ENCODE measurements at places on chromosomes 7 and 10.

DNA sequence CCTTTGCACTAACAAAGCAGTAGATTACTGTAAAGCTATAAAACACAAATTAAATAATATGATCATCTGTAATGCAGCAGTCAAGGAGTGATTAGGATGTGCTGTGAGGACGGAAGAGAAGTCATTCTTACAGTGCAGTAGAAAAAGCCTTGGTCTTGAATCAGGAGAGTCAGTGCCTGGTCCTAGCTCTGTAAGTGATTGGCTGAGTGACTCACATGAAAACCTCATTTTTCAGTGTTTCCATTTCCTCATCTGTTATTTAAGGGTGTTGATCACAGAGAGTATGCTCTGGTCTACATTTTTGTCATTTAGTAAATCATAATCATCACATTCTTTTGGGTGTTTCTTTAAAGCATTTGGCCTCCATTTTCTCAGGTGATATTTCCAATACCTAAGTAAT, 717.8 kb downstream of the LRMDA start:
- DNase-seq: peak; percentile 1

DNA sequence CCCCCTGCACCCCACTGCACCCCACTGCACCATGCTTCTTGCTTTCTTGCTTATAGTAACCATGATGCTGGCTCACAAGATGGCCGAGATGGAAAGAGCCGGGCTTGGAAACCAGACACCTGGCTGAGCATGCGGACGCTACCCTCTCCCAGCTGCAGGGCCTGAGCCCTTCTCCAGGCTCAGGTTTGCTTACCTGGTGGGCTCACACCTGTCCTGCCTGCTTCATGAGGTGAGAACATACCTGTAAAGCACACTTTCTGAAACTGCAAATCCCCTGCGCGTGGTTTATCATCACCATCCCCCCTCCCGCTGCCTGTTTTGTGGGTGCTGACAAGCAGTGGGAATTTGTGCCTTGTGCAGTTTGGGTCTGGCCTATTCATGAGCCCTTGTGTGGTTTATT, 302.7 kb downstream of the GLRX3 start:
- no peak for DNase-seq

DNA sequence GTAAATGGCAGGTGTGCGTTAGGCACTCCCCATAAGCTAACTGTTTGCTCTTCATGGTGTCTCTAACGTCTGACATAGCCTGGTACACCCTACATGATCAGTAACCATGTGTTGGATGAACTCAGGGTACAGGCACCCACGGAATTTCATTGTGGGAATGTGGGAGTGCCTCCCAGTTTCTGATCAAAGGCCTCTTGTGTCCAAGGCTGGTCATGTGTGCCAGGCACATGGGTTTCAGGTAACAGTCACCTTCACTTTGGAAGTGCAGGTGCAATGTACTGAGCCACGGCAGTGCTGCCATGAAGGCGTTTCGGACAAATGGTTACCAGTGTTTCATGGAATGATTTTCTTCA, 298.3 kb downstream of the DNAJB6 start:
- no peak for DNase-seq

DNA sequence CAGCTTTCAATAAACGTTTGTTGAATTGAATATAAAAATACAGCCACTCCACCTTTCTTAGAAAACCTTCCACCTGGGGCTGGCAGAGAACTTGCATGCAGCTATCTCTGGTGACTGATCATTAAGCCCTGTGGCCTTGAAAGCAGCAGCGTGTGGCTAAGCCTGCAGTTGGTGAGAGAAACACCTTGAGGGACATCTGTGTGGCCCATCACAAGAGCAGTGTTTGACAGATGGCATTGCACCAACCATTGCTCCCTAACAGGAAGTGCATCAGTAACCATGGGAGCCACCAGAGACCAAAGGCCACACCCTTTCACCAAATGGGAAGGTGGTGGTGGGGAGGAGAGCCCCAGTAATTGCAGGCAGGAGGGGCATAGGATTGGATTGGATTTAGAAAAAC, 22.4 kb downstream of the RHOBTB1 start:
- DNase-seq: no peak

DNA sequence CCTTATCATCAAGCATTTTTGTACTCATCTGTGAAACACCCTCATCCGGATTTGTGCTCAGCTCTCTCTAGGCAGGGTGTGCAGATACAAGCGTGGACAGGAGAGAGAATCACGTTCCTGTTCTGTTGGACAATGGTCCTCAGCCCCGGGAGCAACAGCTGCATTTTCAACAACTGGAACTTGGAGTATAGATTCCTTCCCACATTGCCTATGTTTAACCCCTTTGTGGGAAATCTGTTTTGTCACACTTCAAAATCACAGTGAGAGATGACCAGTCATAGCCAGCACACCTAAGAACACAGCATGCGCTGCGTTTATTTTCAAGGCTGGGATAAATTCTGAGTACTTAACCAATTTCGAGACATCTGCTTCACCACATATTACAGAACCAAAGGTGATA, 32.5 kb downstream of the MAP3K8 start:
- no peak for DNase-seq

GRCh38 chr10:36383349-36383748, 741.3 kb upstream of the FZD8 start:
- DNase-seq: no peak

DNA sequence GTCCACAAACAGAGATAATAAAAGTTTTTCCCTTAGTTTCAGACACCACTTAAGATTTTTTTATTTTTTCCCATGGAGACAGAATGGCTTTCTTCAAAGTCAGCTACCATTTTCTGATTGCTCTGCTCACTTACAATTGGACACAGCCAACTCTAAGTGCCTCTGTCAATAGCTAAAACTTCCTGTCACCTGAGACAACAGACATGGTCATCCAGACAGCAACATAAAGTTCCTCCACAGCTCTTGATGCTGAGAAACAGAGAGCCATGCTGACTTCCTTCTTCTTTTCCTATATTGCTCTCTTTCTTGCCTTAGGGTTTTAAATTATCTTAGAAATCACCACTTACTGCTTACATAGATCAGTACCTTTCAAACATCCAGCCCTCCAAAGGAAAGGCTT, 12.0 kb downstream of the ZNF800 start:
- DNase-seq: no peak

DNA sequence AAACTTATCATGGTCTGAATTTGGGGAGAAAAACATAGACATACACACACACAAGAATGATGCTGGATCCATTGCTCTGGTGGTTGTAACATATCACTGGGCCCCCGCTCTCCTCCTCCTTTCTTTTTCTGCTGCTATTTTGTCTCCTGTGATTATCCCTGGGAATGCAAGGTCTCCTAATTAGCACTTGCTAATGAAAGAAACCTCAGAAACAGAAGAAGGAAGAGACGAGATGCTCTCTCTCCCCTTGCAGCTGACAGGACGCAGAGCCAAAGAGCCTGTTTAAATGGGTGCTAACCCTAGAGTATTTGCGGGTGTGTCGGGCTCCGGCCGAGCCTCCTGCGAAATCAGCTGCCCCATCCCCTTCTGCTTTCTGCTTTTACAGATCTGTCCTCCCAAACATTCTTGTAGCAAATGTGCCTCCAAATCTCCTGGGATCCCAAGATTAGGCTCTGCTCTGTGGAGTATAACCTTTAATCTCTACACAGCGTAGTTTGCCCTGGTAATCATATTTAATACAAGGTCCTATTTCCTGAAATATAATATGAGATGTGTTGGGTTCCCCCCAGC, 81.5 kb downstream of the FRMPD2 start:
- no peak for DNase-seq

DNA sequence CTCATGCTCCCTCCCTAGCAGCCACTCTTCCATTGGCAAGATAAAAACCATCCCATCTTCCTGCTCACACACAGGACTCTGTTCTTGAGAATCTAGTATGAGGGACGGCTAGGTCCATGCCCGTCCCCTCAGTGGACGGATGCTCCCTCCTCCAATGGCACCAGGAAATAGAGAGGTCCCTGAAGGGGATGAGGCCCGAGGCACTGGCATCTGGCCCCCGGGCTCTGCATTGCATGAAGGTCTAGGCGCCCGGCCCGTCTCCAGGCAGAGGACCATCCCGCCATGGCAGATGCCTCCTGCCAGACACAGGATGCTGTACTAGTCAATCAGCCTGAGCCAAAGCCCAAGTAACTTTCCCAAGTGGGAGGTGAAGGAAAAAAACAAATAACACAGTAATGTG, 15.0 kb downstream of the PRKAG2 start:
- no peak for DNase-seq

GRCh38 chr7:25069900-25070443, 55.1 kb downstream of the CYCS start:
- DNase-seq: peak; percentile 79

GRCh38 chr10:49617121-49618020, 3.5 kb downstream of the CHAT start:
- no peak for DNase-seq

- DNase-seq: no peak
Observed at GRCh38 chr10:114046087-114046458, 2.4 kb downstream of the ADRB1 start.

DNA sequence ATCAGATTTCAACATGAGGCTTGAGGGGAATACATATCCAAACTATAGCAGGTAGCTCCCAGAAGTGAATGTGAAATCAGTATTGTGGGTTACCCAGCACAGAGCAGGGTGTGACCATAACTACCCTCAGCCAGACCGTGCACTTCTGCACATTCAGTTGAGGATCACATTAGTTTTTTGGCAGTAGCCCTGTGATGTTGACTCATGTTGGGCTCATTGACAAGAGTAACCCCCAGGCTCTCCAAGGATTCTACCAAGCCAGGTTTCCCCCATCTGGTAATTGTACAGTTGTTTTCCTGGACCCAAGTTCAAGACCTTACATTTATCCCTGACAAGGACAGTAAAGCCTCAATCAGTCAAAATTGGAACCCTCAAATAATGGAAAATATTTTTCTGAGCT, 11.7 kb upstream of the CPA4 start:
- DNase-seq: peak; percentile 77

- no peak for DNase-seq
Observed at GRCh38 chr10:660970-661596, 28.4 kb downstream of the DIP2C start.

- DNase-seq: peak; percentile 64
Observed at GRCh38 chr10:112793202-112793921, 156.7 kb upstream of the TCF7L2 start.

DNA sequence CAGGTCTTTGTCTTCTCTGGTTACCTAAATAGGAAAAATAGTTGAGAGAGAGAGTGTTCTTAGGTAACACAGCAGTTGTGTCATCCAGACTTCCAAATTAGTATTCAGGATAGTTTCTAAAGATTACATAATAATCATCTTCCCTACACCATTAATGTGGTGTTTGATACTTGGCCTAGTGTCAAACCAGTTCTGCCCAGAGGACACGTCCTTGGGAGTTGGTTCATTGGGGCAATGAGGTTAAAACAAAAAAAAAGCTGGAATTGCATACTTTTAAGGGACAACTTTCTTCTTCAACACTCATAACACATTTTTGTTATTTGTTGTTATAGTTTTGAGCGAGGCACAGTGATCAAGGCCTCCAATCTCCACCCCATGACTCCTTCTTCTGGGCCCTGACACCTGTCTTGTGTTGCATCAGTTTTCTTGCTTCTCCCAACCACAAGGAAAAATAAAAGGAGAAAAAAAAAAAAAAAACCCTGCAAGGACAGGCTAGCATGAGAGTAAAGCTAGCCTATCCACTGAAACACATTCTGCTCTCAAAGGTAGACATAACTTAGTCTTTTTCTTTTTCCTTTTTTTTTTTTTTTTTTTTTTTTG, 28.8 kb downstream of the STN1 start:
- DNase-seq: no peak

Measured in HCEC 1CT (cell line).